ENCODE measurements at places on chromosomes 12 and 14.

DNA sequence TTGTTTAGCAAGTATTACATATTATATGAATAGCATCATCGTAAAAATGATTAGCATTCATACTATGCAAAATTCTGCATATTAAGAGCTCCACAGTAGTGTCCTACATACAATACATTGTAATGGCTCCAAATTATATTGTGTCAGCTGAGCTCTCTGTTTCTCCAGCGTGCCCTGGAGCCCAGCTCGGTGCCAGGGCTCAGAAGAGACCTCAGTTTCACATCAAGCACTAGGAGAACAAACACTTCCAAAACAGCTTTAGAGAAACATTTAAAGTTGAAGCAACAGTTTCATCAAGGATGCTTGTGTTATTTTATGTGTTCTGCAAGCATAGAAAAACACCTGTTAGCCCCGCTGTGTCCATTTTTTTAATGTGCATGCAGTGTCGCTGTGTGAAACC, 456.9 kb downstream of the EGLN3 start:
- DNase-seq = no peak

- no peak for DNase-seq
These were observed 82.2 kb downstream of the PAPOLA start for GRCh38 chr14:96584199-96584906.

DNA sequence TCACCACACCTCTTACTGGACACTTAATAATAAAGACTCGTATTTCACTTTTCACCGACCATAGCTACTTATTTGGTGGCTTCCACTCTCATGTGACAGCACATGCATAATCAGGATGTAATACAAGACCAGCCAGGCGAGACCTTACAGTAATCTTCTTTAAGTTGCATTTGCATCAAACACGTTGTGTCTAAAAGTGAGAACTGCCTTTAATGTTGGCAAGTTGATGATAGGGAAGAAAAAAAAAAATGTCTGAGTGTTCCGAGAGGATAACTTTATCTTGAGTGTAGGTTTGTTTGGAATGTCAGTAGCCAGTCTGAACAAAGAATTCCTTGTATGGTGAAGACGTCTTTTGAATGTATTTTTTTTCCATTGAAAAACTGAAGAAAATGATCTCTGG, 440.4 kb downstream of the ADAMTS20 start:
- DNase-seq = no peak

DNA sequence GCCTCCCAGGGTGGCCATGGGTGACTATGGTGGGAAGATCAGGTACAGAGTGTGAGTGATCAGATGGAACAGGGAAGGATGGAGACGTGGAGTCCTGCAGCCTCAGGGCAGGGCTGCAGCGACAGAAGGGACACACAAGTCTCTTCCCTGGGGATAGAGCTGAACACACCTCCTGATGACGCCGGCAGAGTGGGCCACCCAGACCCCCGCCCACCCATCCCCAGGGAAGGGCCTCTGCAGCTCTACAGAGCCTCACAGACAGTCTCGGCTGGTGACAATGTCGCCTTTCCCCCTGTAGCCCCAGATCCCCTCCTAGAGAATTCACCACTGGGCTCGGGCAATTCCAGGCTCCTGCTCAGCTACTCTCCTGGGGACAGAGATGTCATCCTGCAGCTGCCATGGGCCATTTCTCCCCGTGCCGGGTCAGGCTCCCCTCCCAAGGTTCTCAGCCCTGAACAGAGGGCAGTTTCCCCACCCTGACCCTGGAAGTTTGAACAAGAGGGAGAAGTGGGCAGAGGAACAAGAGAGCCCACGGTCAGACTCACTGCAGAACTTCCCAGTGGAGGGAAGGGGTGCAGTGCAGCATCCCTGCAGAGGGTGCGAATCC, 115.7 kb downstream of the NCOR2 start:
- DNase-seq = no peak

Measured in muscle of arm (tissue), 14 donors.